ENCODE measurements at places on chromosomes 1 and 21.

DNA sequence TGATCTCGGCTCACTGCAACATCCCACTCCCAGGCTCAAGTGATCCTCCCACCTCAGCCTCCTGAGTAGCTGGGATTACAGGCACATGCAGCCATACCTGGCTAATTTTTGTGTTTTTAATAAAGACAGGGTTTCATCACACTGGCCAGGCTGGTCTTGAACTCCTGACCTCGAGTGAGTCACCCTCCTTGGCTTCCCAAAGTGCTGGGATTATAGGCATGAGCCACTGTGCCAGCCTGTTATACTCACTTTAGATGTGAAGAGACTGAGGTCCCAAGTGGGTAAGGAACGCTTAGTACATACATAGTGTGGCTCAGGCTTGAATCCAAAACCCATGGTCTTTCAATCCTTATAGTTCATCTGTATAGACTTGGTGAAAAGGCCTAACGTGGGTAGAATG is 63.7 kb upstream of the EPS8L3 start:
- no peak for DNase-seq

DNA sequence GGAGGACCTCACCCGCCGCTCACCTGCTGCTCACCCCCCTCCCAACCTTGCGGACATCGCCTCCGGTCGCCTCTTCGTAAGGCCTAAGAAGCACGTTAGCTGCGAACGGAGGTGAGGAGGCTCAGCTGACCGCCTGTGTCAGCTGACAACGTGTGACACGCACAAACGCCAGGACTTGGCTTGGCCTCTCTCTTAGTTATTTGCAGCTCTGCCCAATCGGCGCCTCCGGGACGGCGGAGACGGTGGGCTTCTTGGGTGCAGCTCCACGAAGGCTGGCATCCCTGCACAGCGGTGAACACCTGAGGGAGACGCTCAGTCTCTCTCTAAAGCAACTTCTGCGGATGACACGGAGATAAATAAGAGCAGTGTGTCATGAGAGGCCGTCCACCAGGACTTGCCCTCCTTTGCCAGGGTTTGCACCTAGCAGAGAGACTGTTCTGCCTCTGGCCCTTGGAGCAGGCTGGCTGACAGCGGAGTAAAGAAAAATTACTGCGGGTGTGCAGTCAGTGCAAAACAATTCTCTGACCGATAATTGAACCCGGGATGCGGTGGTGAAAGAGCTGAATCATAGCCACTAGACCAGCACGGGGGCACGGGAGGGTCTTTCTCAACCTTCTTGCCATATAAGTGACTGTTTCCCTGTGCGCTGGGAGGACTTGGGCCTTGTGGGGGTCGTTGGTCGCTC is 318.9 kb downstream of the FAM72C start:
- no peak for DNase-seq

DNA sequence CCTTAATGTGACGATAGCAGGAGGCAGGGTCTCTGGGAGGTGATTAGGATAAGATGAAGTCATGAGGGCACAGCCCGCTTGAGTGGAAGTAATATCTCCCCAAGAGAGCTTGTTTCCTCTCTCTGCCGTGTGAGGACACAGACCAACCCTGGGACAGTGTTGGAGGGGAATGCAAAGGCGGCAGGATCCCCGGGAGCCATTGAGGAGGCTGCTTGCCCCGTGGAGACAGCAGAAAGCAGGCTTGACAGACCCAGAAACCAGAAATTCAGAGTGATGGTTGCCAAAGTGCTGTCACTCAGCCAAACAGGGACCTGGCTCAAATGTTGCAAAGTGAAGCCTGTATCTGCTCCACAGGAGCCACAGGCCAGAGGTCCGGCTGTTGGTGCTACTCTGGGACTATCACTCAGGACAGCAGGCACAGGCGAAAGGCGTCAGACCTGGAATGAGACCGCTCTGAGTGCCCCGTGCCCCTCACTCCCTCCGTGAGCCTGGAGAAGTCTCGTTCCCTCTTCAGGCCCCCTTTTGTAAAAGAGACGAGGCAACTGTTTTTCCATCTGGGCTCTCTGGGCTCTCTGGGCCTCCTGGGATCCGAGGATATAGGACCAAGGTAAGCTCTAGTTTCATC is 96.6 kb upstream of the VANGL1 start:
- DNase-seq, result no peak

GRCh38 chr1:232393444-232394146 is 236.3 kb downstream of the SIPA1L2 start:
- no peak for DNase-seq

- no peak for DNase-seq
Observed at GRCh38 chr21:37615962-37616361, 249.4 kb downstream of the DYRK1A start.
